ENCODE measurements at places on chromosomes 6 and 20.

- no peak for DNase-seq
These were observed 4.7 kb upstream of the CENPW start for GRCh38 chr6:126335210-126335609.

- no peak for DNase-seq
These were observed 16.5 kb downstream of the IGF2R start for GRCh38 chr6:159985296-159985945.

GRCh38 chr6:111481836-111482187, 1.2 kb downstream of the REV3L start:
- no peak for DNase-seq

- no peak for DNase-seq
These were observed 35.5 kb downstream of the HLA-F start for GRCh38 chr6:29758761-29759160.

GRCh38 chr20:16229813-16230212, 343.4 kb downstream of the KIF16B start:
- no peak for DNase-seq

DNA sequence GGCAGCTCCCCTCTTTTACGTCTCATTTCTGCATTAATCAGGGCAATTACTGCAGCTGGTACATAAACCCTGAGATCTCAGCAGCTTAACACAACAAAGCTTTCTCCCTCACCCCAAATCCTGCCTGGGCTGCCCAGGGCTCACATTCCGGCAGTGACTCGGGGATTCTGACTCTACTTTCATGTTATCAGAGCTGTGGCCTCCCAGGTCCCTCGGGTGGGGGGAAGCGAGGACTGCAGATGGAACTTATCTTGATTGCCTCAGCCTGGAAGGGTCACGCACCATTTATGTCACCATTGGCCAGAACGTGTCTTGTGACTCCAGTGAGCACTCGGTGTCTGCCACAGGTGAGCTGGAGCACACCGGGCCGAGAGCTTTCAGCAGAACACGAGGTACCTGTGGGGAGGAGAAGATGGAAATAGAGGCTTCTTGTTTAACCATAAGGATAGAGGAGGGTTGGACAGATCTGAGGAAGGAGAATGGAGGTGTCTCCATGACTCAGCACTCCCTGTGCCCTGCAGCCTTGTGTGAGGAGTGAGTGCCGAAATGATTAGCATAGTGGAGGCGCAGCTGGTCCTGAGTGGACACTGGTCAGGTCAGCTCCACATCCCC, 88.5 kb upstream of the EXOC2 start:
- DNase-seq, result no peak

DNA sequence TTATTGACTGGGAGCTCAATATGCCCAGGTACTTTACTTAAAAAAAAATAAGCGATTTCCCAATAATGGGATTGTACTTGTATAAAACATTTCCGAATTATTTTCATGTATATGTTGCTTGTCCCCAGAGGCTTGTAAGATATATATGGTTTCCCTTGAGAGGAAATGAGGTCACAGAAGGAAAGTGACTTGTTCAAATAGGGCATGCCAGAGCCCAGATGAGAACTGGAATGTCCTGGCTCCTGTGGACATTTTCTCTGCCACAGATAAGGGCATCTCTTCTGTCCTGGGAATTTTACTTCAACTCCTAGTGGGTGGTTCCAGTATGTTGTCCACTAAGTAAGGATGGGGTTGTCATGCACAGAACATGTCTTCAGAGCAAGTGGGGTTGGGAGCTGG, 63.0 kb downstream of the LYRM2 start:
- no peak for DNase-seq

DNA sequence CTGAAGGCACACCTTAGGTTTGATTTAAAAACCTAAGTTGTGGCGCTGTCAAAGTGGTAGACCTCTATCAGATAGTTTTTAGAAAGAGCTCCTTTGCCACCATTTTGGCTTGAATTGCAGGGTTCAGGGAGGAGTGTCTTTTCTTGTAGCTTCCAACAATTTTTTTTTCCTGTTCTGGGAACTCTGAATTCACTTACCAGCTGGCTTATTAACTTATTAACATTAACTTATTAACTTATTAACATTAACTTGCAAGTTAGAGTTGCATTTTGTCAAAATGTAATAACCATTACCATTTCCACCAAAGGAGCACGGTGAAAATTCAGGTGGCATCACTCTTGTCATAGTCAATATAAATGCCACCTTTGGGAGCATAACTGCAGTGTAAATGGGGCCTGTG, 181.9 kb downstream of the ISM1 start:
- no peak for DNase-seq

- no peak for DNase-seq
These were observed 255.1 kb upstream of the JAG1 start for GRCh38 chr20:10928841-10929421.

DNA sequence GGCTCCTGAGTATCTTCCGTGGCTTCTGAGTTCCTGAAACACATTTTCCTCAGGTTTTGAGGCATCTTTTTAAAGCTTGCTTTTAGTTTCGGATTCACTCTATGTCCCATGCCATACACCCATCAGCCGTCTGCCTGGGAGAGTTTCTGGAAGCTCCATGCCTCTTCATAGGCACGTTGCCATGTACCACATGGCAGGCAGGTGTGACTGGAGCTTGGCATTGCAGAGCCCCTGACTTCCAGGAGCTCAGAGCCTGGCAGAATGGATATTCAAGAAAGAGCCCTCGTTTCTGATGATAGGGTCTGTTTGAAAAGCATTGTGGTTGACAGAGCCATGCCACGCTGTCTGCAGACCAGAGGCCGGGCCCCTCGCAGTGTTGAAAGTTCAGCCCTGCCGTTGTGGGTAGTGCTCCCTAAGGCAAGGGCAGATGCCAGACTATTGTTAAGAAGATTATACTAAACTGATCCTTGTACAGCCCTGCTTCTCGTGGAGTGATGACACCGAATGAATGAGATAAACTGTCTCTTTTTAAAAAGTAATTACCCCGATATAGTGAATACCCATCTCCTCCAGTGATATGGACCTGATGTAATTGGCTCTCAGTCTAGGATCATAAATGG, 100.0 kb downstream of the RPP40 start:
- no peak for DNase-seq

DNA sequence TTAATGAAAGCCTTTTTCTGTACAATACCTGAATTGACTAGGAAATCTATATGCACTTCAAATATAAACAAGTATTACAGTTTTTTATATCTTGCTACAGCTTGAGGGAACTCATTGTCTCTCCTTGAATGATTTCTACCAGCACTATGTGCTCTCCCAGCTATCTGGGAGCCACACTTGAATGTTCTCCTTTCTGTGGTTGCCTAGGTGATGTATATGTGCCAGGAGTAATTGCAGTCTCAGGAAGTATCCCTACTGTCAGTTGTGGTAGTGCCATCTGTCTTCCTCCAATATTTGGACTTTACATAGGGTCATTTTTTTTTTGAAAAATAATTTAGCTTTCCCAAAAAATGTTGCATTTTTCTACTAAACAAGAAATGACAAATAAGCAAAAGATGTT, 288.0 kb upstream of the PLCB4 start:
- DNase-seq, result no peak

- DNase-seq, result no peak
These were observed 11.4 kb downstream of the GPX5 start for GRCh38 chr6:28537065-28537464.

GRCh38 chr6:107667790-107668189, 156.3 kb downstream of the SCML4 start:
- DNase-seq, result no peak

DNA sequence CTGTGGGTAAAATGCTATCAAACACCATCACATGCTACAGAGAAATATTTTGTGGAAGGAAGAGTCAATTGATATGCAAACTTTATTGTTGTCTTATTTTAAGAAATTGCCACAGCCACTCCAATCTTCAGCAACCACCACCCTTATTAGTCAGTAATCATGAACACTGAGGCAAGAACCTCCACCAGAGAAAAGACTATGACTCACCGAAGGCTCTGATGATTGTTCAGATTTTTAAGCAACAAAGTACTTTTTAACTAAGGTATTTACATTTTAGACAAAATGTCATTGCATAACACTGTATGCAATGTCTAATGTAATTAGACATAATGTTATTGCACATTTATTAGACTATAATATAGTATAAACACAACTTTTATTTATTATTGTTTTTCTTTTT, 26.2 kb upstream of the MMP24 start:
- DNase-seq, result no peak

DNA sequence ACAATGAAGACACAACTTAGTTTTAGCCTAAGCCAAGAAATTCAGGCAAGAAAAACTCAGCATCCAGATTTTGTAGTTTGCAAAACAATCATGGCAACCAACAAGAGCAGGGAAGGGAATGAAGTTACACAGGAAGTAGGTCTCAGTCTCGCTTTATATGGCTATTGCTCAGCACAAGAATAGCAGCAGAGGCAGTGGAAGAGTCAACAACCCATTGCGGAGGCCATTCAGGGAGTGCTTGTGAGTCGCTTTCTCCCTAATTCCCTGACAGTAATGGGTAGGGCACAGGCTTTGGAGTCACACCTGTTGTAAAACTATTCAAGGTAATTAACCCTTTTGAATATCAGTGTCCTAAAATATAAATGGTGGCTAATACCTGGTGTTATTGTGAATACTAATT, 238.5 kb downstream of the HDGFL1 start:
- DNase-seq, result no peak

DNA sequence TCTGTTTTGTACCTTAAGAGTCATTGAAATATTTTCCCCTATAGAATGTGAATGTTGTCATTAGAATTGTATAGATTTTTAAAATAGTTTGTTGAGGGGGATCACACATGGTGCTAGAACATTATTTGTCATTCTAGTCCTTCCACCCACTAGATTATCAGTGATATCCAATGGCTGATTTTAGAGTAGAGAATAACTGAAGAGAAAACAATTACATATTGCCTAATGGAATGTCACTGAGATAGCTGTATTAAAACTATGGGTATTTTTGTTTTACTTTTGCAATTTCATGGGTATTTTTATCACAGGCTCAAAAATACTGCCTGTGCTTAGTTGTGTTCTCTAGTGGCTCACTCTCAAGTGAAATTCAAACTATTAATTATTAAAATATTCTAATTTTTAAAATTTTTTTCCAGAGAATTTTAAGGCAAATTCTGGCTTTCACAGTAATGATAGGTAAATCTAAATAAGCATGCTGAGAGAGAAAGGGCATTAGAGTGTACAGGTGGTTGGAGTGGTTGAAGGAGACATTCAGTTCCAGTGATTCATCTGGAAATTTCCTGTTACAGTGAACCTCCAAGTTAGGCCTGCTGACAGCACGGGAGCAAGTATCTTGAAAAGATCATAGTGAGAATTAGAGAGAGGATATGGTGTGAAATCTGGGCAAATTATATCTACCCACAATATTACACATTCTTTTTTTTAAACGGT, 399.6 kb downstream of the NKAIN2 start:
- DNase-seq, result no peak

GRCh38 chr6:70314296-70314695, 11.4 kb upstream of the COL9A1 start:
- no peak for DNase-seq

GRCh38 chr6:107991772-107992550, 34.0 kb upstream of the SEC63 start:
- no peak for DNase-seq

- no peak for DNase-seq
These were observed 18.1 kb downstream of the SLC17A9 start for GRCh38 chr20:62970307-62971210.

DNA sequence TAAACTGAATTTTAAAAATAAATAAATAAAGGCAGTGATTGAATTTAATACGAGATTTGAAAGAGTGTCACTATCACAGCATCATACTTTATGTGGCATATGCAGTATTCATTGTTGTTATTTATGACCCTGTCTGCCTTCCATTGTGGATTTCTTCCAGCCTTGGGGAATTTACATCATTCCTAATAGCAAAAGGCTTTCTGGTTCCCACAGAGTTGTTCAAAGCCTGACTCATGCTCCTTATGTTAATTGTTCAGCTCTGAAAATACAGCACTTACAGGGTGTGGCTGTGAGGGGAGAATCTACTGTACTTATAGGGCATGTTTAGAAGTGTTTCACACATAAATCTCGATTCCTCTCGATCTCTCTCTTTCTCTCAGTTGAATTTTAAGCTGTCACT, 54.4 kb downstream of the JAG1 start:
- no peak for DNase-seq
